ENCODE measurements at places on chromosomes 7 and 10.

DNA sequence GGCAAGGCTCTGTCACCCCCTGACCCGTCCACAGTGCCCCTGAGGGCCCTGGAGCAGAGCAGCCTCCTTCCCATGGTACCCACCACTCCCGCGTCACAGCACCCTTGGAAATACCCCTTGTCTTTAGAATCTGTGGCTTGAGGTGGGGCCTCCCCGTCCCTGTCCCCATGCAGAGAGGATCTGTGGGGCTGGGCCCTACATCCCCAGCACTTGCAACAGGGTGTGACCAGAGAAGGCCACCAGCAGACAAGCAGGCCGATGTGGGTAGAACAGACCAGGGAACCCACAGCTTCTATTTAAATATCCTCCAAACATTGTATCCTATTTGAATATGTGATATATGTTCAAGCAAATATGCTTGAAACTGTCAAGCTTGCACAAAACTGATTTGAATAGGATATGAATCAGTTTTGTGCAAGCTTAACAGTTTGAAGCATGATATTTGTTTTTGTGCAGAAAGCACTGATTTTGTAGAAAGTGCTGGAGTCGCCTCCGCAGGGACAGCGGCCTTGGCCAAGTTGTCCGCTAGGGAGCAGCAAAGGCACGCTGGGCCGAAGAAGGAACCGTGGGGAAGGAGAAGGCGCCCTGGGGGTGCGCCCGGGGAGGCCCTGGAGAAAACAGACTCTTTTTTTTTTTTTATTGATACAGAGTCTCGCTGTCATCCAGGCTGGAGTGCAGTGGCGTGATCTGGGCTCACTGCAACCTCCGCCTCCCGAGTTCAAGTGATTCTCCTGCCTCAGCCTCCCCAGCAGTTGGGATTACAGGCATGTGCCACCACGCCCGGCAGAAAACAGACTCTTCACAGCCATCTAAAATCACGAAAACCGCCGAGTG is 2.2 kb downstream of the CFAP46 start:
- no peak overlapping the region for H3K27ac ChIP-seq
- DNase-seq = no peak
- H3K4me3 ChIP-seq = no peak overlapping the region
- H3K36me3 ChIP-seq = no peaks in the 10 kb centered on the region

GRCh38 chr7:94423863-94424735 is 29.4 kb downstream of the COL1A2 start:
- H3K27me3 ChIP-seq = no peaks in the 10 kb centered on the region
- no peaks in the 10 kb centered on the region for H3K4me1 ChIP-seq
- no peak overlapping the region for H3K4me3 ChIP-seq
- H3K27ac ChIP-seq = no peak overlapping the region
- no peak for DNase-seq
- no peaks in the 10 kb centered on the region for H3K36me3 ChIP-seq

GRCh38 chr7:29573567-29573966 is 9.9 kb downstream of the PRR15 start:
- H3K36me3 ChIP-seq = no peaks in the 10 kb centered on the region
- H3K27me3 ChIP-seq = no peaks in the 10 kb centered on the region
- H3K4me1 ChIP-seq = peaks cover 9% of the 10 kb centered on the region
- H3K4me3 ChIP-seq = no peak overlapping the region

DNA sequence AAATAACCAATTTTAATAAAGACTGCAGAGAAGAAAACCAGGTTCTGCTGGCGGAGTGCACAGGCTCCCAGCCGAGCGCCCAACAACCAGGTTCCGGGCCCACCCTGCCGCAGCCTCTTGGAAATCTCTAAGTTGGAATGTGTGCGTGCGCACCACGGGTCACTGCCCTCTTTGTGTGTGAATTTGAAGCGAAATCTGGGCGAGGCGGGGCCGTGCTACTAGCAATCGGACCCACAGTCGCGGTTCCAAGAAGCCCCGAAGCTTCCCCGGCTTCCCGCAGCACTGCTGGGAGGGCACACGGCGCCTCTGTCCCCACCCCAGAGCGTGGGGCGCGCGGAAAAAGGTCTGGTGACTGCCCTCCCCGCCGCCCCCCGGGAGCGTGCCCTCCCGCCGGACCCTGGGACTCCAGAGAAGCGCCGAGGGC is 666 bp upstream of the MAP3K8 start:
- peaks cover 35% of the 10 kb centered on the region for H3K4me1 ChIP-seq
- peak overlapping the region; percentile 80 for H3K4me3 ChIP-seq
- peak overlapping the region; percentile 79 for H3K27ac ChIP-seq
- peak; percentile 82 for DNase-seq

- peaks cover 4% of the 10 kb centered on the region for H3K27me3 ChIP-seq
- H3K4me3 ChIP-seq = no peak overlapping the region
- DNase-seq = no peak
- H3K27ac ChIP-seq = no peak overlapping the region
Observed at GRCh38 chr10:30829901-30830300, 200.3 kb upstream of the LYZL2 start.

DNA sequence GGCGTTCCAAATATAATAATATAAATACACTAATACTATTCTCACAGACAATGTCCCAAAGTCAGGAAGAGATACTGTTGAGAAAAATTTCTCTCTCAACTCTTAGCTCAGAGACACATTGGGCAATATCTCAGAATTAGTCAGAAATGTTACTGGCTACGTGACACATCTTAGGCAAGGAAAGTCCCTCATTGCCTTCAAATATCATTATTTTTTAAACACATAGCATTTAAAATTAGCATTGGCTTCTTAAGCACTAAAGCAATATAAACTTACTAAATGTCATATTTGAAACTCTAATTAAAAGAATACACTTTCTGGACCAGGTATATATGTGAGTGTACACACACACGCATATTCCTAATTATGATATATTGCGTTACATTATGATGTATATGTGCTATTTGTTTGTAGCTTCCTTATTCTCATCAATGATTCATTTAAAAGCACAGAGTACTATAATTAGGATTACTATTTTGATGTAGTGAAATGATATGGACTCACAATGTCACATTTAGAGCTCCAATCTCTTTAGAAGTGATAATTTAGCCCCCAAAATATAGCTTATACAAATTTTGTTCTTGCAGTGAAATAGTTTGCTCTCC is 255.8 kb downstream of the TWIST1 start:
- H3K4me3 ChIP-seq = no peak overlapping the region
- H3K27ac ChIP-seq = no peak overlapping the region
- H3K4me1 ChIP-seq = peaks cover 4% of the 10 kb centered on the region
- no peak for DNase-seq

DNA sequence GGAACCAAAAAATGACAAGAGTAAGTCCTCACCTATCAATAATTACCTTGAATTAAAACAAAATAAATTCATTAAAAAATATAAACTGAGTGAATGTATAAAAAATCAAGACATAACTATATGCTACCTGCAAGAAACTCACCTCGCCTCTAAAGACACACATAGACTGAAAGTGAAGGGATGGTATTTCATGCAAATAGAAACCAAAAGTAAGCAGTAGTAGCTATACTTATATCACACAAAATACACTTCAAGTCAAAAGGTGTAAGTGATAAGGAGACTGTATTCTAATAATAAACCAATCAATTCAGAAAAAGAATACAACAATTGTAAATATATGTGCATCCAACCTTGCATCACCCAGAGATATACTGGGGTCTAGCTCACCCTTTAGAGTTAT is 332.6 kb downstream of the SH2D4B start:
- H3K4me1 ChIP-seq = no peaks in the 10 kb centered on the region
- no peaks in the 10 kb centered on the region for H3K27me3 ChIP-seq
- no peak for DNase-seq
- H3K4me3 ChIP-seq = no peak overlapping the region
- no peak overlapping the region for H3K27ac ChIP-seq

DNA sequence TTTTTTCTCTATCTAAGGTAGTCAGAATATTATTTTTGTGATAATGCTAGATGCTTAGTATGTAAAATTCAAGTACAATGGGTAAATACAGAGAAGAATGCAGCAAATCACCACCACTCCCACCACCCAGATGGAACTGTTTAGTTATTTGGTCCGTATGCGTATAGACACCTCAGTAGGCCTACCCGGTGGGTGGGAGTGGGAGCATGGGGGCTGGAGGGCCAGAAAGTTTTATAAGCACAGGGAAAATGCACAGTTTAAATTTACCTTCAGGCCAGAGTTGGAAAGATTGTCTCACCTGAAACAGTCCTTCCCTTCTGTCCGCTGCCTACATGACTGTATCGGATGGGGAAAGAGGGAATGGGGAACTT is 15.5 kb downstream of the CHST3 start:
- H3K27me3 ChIP-seq = no peaks in the 10 kb centered on the region
- H3K27ac ChIP-seq = peak overlapping the region; percentile 1
- DNase-seq = no peak

DNA sequence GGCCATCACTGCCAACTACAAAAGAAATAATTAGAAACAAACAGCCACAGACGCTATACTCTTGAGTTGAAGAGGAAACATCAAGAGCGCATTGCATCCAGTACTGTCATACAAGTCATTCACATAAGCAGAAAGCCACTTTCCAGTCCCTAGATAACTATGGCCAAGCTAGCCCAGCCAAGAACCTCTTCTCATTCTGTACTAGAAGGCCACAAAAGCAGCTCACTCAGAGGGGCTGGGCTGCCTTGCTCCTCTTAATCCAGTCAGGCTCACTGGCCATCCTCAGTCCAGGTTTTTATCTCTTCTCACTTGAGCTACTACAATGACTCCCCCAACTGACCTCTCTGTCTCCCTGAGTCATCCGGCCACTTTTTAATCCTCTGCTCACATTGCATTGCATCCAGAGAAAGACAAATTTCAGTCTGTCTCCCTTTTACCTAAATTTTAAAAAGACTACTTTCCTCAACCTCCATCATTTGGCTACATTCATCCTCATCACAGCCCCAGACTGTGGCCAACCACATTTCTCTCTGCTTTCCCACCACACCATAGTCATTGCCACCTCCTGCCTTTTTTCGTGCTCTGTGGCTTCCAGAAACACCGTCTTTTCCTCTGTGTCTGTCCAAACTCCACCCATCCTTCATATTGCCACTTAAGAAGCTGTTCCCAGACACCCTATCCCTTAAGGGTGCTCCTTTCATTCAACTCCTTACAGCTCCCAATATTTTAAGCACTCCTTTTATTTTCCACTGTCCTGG is 25.0 kb downstream of the PPP1R3C start:
- no peaks in the 10 kb centered on the region for H3K27me3 ChIP-seq
- peak overlapping the region; percentile 17 for H3K27ac ChIP-seq
- H3K4me1 ChIP-seq = peaks cover 40% of the 10 kb centered on the region
- no peak overlapping the region for H3K4me3 ChIP-seq
- H3K36me3 ChIP-seq = no peaks in the 10 kb centered on the region

- H3K36me3 ChIP-seq = no peaks in the 10 kb centered on the region
- no peaks in the 10 kb centered on the region for H3K4me1 ChIP-seq
- DNase-seq = peak; percentile 12
- no peak overlapping the region for H3K27ac ChIP-seq
- no peak overlapping the region for H3K4me3 ChIP-seq
Observed at GRCh38 chr10:44378626-44379025, 6.3 kb downstream of the CXCL12 start.

DNA sequence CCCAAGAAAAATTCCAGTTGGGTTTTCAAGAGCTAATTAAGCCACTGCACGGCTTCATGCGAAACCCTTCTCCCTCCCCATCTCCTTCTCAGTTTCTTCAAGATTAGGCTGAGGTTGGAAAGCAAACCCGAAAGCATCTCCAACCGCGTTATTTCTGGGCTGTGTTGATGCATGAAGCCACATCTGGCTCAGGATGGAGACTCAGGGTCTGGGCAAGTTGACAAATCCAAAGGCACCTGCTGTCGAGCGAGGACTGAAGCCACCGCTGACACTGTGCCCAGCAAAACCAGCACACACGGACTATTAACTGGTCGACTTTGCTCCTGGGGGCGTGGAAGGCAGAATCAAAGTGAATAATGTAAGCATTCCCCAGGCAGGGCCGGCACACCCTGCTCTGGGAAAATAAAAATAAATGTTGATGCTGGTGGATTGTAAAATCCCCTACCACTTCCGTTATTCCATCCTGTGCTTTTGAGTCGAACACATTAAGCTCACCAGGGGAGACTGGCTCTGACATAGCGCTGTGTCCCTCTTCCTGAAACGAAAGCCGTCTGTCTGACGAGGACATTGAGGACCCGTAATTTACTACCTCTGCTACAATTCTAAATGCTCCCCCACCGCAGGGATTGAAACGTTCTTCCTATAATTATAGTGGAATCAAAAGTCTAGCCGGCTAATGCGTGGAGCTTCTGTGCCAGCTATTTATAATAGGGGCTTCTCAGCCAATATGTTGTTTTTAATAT is 269.8 kb downstream of the ADARB2 start:
- H3K27ac ChIP-seq = no peak overlapping the region
- no peaks in the 10 kb centered on the region for H3K4me1 ChIP-seq
- peaks cover 10% of the 10 kb centered on the region for H3K27me3 ChIP-seq
- no peak for DNase-seq

GRCh38 chr10:29987471-29987870 is 71.9 kb downstream of the JCAD start:
- no peaks in the 10 kb centered on the region for H3K27me3 ChIP-seq
- H3K4me1 ChIP-seq = no peaks in the 10 kb centered on the region
- no peak overlapping the region for H3K4me3 ChIP-seq
- H3K27ac ChIP-seq = no peak overlapping the region
- no peak for DNase-seq
- no peaks in the 10 kb centered on the region for H3K36me3 ChIP-seq

GRCh38 chr7:17354473-17354872 is 56.0 kb downstream of the AHR start:
- no peak overlapping the region for H3K4me3 ChIP-seq
- H3K36me3 ChIP-seq = 0 out of 2 replicates have a peak, but pooled peaks cover 4% of the 10 kb centered on the region
- H3K4me1 ChIP-seq = no peaks in the 10 kb centered on the region
- no peak overlapping the region for H3K27ac ChIP-seq

DNA sequence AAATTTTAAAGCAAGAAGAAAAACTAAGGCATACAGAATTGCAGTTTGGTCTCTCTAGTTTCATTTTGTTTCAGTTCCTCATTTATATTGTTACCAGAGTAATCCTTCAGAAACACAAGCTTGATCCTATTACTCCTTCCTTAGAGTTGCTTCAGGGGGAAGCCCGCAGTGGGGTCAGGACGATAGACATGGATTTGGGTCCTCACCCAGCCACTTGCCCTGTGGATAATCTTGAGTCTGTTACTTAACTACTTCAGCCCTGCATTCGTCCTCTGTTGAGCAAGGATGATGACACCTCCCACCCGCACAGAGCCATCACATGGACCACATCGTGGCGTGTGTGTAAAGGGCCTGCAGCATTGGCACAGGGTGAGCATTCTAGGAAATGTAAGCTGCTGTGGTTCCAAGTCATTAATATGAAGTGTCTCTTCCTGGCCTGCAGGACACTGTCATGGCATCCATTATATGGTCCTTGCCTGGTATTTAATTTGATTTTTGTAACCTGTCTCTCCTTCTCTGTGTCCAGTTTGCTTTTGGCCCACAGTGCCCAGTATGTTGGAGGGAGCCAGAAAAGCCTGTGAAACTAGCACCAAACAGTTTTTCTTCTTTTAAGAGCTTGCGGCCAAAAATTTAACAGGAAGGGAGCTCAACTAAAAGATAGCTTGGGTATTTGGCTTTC is 111.2 kb downstream of the EEPD1 start:
- H3K27ac ChIP-seq = no peak overlapping the region
- no peak overlapping the region for H3K4me3 ChIP-seq
- H3K36me3 ChIP-seq = no peaks in the 10 kb centered on the region
- H3K27me3 ChIP-seq = no peaks in the 10 kb centered on the region

Measured in RWPE2 (cell line).